ENCODE measurements at places on chromosomes 12 and 14. TPM values are rescaled to one million over a fixed set of nuclear protein-coding genes. Genes with fewer than 3 reads are reported as not detected.

The PRH2 gene
- 0.33 TPM for polyA plus RNA-seq

The C12orf54 gene
- polyA plus RNA-seq: 0.44 TPM

The CACNA2D4 gene
- 2.0 TPM for polyA plus RNA-seq

The KRT75 gene
- polyA plus RNA-seq: not detected

The KRAS gene
- polyA plus RNA-seq: 16.1 TPM

The IGF1 gene
- 33.4 TPM for polyA plus RNA-seq

The MYH6 gene
- polyA plus RNA-seq: 7.0 TPM

The IFNG-AS1 gene
- polyA plus RNA-seq: 0.15 TPM

The TTC5 gene
- 11.4 TPM for polyA plus RNA-seq

The FAM222A gene
- 9.8 TPM for polyA plus RNA-seq

GRCh38 chr12:104676636-104677035 is 219.9 kb downstream of the CHST11 start:
- no peak for DNase-seq

DNA sequence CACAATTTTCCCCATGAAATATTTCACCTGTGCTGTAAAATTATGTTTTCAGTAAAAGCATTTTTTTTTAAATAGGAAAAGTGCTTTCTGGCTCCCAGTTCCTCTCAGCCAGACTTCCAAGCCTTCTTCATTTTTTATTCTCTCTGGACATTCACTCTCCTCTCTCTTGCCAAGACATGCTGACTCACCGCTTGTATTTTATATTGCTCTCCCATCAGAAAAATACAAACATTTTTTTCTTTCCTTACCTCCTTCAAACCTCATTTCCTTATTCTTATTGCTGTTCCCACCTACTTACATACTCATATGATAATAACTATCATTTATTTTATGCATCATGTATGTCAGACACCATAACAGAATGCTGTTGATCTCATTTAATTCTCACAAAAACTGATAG is 37.7 kb upstream of the ZNF641 start:
- peak; percentile 16 for DNase-seq

- no peak for DNase-seq
Observed at GRCh38 chr12:130636370-130636769, 79.7 kb downstream of the RIMBP2 start.

- DNase-seq: no peak
Observed at GRCh38 chr12:19627719-19628118, 188.4 kb downstream of the AEBP2 start.

GRCh38 chr14:21672116-21672515 is 1.5 kb downstream of the OR4E1 start:
- DNase-seq: no peak

DNA sequence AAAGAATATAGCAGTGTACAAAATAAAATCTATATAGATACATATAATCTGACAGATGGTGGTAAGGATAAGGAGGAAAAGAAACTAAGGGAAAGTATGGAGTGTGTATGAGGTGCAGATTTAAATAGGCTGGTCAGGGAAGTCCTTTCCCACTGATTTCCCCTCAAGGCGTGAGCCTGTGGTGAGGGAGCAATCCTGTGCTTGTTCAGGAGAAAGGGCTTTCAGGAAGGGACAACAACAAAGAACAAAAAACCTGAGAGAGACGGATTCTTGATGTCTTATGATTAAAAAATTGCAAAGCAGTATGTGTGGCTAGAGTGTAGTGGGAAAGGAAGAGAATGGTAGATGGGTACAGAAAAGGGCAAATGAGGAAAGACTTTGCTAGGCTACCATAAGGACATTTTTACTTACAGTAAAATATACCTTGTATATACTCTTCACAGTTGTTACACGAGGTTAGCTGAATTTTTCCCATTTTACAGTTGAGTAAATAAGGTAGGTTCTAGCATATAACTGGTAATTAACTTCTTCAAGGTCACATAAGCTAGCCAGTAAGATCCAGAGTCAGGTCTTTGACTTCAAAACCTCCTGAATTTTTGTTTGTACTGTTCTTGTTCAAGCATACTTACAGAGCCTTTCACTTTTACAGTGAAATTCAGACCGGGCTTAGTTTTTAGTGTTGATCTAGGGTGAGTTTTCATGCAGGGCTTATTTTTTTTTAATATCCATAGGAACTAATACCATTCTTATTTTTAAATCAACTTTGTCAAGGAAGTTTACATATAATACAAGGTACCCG is 15.6 kb downstream of the CNOT2 start:
- DNase-seq: no peak

DNA sequence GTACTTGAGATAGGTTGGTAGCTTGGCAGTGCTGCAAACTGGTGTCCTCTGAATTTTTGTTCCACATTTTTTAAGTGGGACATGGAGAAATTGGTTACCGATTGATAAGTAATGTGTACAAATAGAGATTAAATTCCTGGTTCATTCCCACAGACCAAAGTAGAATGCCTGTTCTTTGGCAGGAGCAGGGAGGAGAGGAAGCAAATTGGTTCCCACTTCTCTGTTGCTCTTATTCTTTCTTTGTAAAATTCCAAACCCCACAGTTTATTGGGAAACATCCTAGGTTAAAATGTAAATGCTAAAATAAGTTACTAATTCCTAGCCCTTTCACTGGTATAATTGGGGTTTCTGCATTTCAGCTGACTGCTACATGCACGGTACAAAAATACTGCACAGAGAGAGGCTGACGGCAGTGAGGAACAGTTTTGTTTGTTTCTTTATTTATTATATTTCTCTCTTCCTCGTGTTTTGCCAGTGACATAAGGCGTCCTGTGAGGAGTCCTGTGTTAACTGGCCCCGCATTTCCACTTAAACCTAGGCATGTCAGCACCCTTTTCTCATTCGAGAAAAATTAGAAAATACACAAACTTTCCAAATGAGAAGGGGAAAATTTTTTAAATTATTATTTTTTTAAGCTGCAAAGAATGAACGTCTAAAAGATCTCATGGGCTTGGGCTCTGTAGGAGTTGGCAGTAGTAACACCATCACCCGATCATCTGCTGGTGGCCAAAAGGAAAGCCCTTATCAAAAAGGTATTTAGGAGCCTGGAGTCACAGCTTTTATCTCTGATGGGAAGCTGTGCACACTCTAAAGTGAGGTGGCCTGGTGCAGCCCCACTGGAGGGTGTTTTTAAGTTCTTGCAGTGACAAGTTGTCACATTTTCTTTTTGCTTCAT is 25.4 kb upstream of the BCL7A start:
- DNase-seq: no peak

DNA sequence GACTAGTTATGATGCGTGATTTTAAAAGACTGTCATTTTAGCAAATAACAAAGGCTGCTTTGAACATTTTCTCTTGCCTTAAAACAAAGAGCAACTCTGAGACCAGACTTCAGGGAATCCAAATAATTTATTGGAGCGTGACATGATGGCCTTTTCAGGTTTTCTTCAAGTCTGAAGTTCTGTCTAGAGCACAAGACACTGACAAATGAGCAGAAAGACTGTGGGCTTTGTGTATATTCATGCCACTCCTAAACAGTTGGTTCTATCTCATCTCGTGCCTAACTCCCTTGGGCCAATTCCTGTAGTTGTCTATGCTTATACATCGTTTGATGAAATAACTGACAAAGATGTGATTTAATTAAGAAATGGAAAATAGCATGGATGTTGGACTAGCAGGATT is 47.5 kb downstream of the IFT81 start:
- DNase-seq: no peak

DNA sequence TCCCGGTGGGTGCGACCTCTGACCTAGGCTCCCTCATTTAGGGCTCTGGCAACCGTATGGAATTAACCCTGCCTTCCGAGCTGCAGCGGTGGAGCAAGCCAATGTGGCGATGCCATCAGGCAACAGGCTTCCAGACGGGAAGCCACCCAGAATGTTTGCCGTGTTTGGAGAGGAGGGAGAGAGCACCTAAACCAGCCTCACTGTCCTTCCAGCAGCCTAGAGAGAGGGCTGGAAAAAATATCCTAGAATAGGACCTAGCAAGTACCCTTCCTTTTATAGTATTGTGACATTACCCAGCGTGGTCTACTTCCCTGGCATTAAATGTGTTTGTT is 287 bp upstream of the SLC2A13 start:
- no peak for DNase-seq

- no peak for DNase-seq
Observed at GRCh38 chr14:32588448-32589320, 259.6 kb downstream of the AKAP6 start.

DNA sequence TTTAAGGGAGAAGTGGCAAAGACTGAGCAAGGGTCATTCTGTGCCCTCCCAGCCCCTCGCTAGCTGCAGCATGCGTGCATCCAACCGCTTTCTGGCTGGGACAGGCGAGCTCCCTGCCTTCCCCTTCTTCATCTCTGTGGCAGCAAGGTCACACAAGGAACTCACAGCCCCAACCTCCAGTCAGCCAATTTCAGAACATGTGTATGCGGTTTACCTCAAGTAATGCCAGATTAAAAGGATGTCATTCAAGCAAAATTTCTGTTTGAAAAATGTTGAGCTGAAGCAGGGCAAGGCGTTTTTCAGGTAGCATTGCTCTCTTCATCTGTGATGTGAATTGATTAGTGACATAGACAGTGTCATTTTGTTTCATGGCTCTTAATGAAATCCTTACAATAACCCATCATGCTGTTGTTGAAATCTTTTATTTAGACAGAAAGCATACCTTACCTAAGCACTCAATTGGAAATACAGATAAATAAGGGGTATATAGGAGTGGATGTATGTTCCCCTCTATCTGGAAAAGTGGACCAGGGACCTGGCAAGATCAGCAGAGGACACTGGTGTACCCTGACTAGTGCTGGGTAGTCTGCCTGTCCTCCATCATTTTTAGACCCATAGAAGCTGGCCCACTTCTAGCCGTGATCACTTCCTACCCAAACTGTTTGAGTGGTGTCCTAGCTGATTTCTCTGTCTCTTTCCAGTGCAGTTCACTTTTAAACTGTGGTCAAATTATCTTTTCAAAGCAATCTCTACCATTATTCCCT is 82.8 kb upstream of the NEDD1 start:
- DNase-seq: no peak

DNA sequence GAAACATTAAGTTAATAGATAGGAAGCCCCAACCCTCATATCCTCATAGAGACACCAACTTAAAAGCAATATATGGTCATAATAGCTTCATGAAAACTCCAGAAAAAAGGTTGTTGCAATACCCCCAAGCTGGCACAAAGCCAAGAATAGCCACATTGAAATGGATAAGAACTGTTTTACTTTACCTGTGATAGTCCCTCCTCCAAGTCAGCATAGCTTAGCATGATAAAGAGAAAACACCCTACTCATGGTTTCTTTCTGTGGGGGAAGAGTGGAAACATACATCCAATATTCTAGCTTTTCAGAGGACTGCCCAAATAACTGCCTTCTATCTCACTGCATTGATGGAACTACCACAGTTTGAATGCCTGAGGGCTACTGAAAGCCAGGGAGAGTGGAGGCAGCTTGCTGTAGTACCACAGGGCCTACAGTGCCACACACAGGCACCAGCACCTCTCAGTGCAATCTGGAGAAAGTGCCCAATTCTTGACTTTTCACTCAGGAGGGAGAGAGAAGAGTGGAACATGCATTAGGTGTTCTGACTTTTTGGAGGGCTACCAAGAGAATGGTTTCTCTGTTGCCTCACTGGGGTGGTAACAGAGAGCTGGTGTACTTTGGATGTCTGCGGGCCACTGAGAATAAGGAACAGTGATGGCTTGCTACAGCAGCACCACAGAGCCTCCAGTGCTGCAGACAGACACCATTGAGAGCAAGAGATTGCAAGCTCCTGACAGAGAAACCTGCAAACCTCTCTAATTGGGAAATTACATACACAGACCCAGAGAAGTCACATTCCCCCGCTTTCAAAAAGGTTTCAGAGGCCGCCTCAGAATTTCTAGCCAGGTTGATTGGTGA is 157.1 kb upstream of the GARIN2 start:
- DNase-seq: no peak

Data from forelimb muscle (tissue), 1 donor.